ENCODE measurements at places on chromosomes 7 and 10.
A peak's percentile ranks its signal among the peaks of the same experiment; 100 is the strongest.

- H3K27ac ChIP-seq: no peak overlapping the region
- DNase-seq: no peak
- H3K4me1 ChIP-seq: no peaks in the 10 kb centered on the region
- H3K27me3 ChIP-seq: no peaks in the 10 kb centered on the region
Measured at GRCh38 chr10:29189256-29189655, 99.6 kb upstream of the LYZL1 start.

DNA sequence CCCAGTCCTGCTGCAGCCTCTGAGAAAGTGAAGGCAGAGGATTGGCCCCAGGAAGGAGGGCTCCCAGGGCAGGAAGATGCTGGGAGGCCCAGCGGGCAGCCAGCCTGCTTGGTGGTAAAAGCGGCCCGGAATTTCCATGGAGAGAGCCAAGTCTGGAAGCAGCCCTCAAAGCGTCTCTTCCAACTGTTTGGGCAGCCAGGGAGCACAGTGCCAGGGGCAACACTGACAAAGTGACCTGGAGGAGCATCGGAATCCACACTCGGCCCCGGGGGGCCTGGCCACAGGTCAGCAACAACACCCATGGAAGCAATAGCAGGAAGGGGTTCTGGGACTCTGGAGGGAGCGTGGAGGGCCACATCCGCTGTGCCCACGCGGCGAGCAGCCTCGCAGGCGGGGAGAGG lies 63.2 kb upstream of the FGFR2 start:
- H3K4me1 ChIP-seq: no peaks in the 10 kb centered on the region
- H3K27ac ChIP-seq: peak overlapping the region; percentile 54
- no peak for DNase-seq

- no peaks in the 10 kb centered on the region for H3K4me1 ChIP-seq
- H3K4me3 ChIP-seq: no peak overlapping the region
- no peak for DNase-seq
Measured at GRCh38 chr10:127889605-127890195, 3.0 kb downstream of the CLRN3 start.

GRCh38 chr7:102320181-102320580 lies 33.5 kb downstream of the SH2B2 start:
- H3K27ac ChIP-seq: no peak overlapping the region
- H3K4me1 ChIP-seq: no peaks in the 10 kb centered on the region
- peaks cover 2% of the 10 kb centered on the region for H3K36me3 ChIP-seq
- H3K4me3 ChIP-seq: no peak overlapping the region
- H3K27me3 ChIP-seq: no peaks in the 10 kb centered on the region

DNA sequence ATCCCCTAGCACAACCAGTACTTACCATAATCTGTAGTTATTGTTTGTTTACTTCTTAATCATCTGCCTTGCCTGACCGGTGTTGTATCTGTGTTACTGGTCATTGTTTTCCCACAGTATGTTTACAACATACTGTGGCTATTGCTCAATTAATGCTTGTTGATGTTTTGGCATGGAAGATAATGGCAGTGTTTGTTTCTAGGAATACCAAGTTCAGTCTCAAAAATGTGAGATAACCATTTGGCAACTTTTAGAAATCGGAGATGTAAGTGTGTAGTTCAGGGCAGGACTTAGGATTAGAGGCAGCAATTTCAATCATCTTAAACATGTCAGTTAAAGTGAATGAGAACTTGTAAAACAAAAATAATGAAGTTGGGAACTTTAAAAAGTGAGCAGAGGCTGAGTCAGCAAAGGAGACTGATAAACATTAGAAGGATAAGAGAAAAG lies 8.2 kb downstream of the MINDY3 start:
- no peak overlapping the region for H3K27ac ChIP-seq
- H3K4me3 ChIP-seq: no peak overlapping the region
- no peaks in the 10 kb centered on the region for H3K36me3 ChIP-seq
- no peaks in the 10 kb centered on the region for H3K27me3 ChIP-seq
- no peak for DNase-seq

- H3K36me3 ChIP-seq: peaks cover 84% of the 10 kb centered on the region
- H3K4me3 ChIP-seq: no peak overlapping the region
- H3K27ac ChIP-seq: no peak overlapping the region
- no peaks in the 10 kb centered on the region for H3K4me1 ChIP-seq
Measured at GRCh38 chr10:109866168-109866994, 56.9 kb downstream of the XPNPEP1 start.

DNA sequence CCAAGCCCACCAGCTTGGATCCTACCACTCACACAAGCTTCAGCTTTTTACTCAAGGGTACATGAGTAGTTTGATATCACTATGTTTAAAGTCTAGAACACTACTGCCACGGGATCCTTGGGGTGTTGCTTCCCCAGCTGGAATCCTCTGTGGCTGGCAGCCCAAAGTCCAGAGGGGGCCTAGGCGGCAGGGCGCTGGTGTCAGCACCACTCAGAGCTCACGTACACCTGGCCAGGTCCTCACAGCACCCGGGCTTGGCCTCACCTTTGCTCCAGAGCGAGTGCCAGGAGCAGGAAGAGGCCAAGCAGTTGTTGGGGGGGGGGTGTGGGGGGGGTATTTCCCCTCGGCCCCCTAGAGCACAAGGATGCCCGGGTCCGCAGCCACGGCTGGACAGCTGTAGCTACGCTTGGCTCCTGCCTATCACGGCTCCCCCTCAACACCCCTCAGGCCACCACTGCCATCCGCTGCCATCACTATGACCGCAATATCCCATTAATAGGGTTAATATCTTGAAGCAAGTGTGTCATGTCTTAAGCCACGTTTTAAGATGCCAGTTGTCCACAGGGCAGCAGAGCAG lies 17.0 kb downstream of the ZDHHC6 start:
- DNase-seq: no peak
- H3K27me3 ChIP-seq: no peaks in the 10 kb centered on the region
- no peak overlapping the region for H3K4me3 ChIP-seq
- H3K36me3 ChIP-seq: peaks cover 59% of the 10 kb centered on the region
- H3K27ac ChIP-seq: no peak overlapping the region
- H3K4me1 ChIP-seq: no peaks in the 10 kb centered on the region

- no peaks in the 10 kb centered on the region for H3K4me1 ChIP-seq
- H3K4me3 ChIP-seq: no peak overlapping the region
- H3K27me3 ChIP-seq: no peaks in the 10 kb centered on the region
- no peak for DNase-seq
- no peaks in the 10 kb centered on the region for H3K36me3 ChIP-seq
Measured at GRCh38 chr7:100247152-100247757, 27.5 kb downstream of the PVRIG start.

- DNase-seq: no peak
- H3K4me1 ChIP-seq: no peaks in the 10 kb centered on the region
- H3K36me3 ChIP-seq: no peaks in the 10 kb centered on the region
- H3K27me3 ChIP-seq: no peaks in the 10 kb centered on the region
- no peak overlapping the region for H3K27ac ChIP-seq
- no peak overlapping the region for H3K4me3 ChIP-seq
Measured at GRCh38 chr10:101080933-101081931, 19.4 kb downstream of the KAZALD1 start.
